Central memory CD4-positive, alpha-beta T cell (primary cell): ENCODE measurements at places on chromosomes 3 and 15.
A peak's percentile ranks its signal among the peaks of the same experiment; 100 is the strongest.

DNA sequence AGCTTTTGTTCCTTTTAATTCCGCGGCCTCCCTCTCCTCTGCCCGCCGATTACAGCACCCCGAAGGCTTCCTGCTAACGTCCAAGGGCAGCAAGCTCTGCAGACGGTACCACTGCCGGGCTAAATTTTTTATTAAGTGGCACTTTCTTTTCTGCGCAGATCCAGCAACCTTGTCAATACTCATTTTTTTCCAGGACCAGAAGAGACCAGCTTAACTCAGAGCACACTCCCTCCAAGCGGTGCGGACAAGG lies 542 bp upstream of the MEIS2 start:
- peak; percentile 17 for DNase-seq

GRCh38 chr3:10581716-10582115 lies 76.3 kb upstream of the ATP2B2 start:
- no peak for DNase-seq

DNA sequence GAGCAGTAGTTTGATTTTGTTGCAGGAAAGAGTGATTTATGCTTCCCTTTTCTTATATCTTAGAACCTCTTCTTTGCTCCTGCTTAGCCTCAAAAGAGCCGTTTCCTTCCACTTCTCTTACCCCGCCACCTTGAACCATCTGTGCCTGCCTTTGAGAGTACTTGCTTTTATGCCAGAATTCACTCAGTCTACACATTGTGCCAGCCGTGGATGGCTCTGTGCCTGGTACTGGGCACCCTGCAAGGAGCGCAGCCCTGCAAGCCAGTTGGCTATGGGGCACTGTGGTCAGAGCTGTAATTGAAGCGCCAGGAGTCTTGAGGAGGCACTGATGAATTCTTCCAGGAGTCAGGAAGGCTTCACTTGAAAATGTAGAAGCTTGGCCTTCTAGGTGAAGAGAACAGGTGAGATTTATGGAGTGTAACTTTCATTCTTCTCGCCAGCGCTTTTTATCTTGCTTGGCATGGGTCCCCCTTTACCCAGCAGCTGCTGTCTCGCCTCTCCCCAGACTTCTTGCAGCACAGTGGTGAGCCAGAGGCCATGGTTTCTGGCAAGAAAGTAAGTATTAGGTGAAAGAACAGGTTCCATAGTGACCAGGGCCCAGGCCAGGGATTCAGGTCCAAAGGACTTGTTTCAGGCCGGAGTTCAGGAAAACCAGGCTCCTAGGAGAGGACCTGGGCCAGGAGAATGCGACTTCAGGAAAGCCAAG lies 4.9 kb downstream of the TMED3 start:
- no peak for DNase-seq

- DNase-seq, result no peak
These were observed 15.8 kb downstream of the TP63 start for GRCh38 chr3:189646853-189647542.

GRCh38 chr3:13149330-13150108 lies 76.3 kb upstream of the IQSEC1 start:
- no peak for DNase-seq
